ENCODE measurements at places on chromosomes 3 and 15.

GRCh38 chr3:136818769-136819391 is at the start of gene SLC35G2:
SLC35G2 (plus strand) TSS chr3:136819126; CDS start chr3:136854461, 35,335 bp downstream.
- H3K27ac ChIP-seq = no peak within 1 kb of the TSS
- peaks cover 23% of the 10 kb centered on the region for H3K4me1 ChIP-seq
- peaks cover 5% of the 10 kb centered on the region for H3K36me3 ChIP-seq

DNA sequence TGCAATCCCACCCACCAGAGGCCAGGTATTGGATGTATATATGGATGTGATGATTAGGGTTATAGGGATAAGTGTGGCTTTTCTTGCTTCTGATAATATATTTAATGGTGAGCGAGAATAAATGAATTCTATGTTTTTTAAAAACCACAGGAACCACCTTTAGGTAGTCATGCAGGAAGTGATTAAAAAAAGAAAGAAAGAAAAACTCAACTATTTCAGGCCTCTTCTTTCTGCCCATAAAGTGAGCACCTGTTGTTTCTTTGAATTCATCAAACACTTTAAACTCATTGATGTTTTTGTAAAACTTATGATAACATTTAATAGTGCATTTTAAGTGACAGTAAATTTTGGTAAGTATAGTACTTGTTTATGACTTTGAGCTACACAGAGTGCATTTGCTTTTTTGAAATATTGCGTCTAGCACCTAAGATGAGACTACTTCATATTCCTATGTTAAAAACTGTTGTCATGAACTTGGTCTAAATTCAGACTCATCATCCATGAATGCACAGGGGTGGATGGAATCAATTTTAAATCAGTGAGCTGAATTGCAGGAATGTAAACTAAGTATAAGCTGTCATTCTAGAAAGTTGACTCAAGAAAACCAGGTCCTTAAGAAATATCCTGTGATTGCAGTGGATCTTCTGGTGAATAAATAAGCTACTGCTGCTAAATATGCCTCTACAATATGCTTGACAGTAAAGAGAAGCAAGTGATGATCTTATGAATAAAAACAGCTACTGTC is 764.4 kb upstream of the NECTIN3 start:
- H3K27ac ChIP-seq = no peak overlapping the region
- H3K4me3 ChIP-seq = no peak overlapping the region
- DNase-seq = no peak
- H3K36me3 ChIP-seq = no peaks in the 10 kb centered on the region
- H3K4me1 ChIP-seq = no peaks in the 10 kb centered on the region

DNA sequence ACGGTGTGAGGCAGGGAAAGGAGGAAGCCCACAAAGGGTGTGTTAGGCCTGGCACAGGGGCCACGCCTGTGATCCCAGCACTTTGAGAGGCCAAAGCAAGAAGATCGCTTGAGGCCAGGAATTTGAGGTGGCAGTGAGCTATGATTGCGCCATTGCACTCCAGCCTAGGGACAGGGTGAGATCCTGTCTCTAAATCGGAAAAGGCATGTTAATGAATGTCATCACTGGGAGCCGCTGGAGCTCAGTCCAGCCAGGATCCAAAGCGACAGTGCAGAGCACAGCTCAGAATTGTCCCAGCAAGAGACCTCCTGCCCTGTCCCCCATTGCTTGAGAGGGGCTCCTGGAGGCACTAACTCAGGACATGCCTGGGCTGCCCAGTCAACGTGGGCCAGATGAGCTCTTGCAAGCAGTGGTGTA is 15.0 kb upstream of the FBLN2 start:
- H3K36me3 ChIP-seq = no peaks in the 10 kb centered on the region
- H3K27me3 ChIP-seq = peaks cover 13% of the 10 kb centered on the region
- H3K4me1 ChIP-seq = peaks cover 18% of the 10 kb centered on the region
- no peak for DNase-seq
- H3K4me3 ChIP-seq = no peak overlapping the region

- H3K4me3 ChIP-seq = no peak overlapping the region
- no peaks in the 10 kb centered on the region for H3K27me3 ChIP-seq
- no peak overlapping the region for H3K27ac ChIP-seq
- no peaks in the 10 kb centered on the region for H3K4me1 ChIP-seq
These were observed 20.7 kb downstream of the RAP2B start for GRCh38 chr3:153182501-153183293.

GRCh38 chr15:66895794-66896453 is 169.5 kb upstream of the SMAD3 start:
- H3K36me3 ChIP-seq = no peaks in the 10 kb centered on the region
- H3K4me3 ChIP-seq = no peak overlapping the region
- no peaks in the 10 kb centered on the region for H3K27me3 ChIP-seq
- peaks cover 60% of the 10 kb centered on the region for H3K4me1 ChIP-seq

DNA sequence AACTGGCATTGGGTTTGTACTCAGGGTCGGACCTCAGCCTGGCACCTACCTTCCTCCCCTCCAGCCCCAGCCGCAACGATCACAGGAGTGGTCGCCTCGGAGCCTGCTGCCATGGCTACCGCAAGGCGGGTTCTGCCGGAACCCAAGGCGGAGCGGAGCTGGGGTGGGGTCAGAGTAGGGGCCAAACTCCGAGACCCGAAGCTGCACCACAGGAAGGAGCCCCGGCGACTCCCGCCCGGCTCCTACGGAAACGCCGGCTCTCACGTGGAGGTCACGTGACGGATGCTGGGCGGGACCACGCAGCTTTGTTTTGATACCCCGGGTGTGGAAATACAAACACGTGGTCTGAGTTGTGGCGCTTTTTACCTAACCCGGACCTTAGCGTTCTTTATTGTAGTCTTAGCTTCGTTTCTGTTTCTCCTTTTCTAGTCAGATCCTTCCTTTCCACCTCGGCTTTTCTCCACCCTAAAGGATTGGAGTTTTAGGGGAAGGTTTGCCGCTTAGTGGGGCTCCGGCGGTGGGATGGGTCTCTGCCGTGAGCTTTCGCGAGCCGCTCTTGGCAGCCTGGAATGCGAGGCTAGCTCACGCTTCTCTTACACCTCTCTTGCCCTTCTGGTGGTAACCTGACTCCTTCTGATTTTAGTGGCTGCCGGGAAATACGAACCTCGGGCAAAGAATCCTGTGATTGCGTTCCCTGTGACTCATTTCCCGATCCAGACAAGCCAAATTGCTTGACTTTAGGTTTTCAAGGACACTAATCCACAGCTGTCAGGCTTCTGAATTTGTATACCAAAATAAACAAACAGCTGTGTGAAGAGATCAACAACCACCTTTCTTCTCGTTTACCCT is at the start of gene HSPBAP1:
Gene HSPBAP1 (minus strand): TSS at position 264 of the 849 bp plus-strand sequence. CDS start 151 bp downstream, at position 113.
- no peak within 1 kb of the TSS for H3K4me3 ChIP-seq
- H3K36me3 ChIP-seq = peaks cover 10% of the 10 kb centered on the region
- H3K4me1 ChIP-seq = peaks cover 28% of the 10 kb centered on the region
- DNase-seq = peak; percentile 89
- H3K27me3 ChIP-seq = peaks cover 3% of the 10 kb centered on the region
- peak within 1 kb of the TSS; percentile 99 for H3K27ac ChIP-seq

GRCh38 chr3:15327941-15328340 is 4.4 kb downstream of the SH3BP5 start:
- H3K36me3 ChIP-seq = peaks cover 12% of the 10 kb centered on the region
- DNase-seq = no peak
- no peak overlapping the region for H3K27ac ChIP-seq
- H3K4me3 ChIP-seq = no peak overlapping the region

- no peak overlapping the region for H3K4me3 ChIP-seq
- H3K4me1 ChIP-seq = peaks cover 20% of the 10 kb centered on the region
- no peak overlapping the region for H3K27ac ChIP-seq
- peak; percentile 87 for DNase-seq
- H3K36me3 ChIP-seq = no peaks in the 10 kb centered on the region
- peaks cover 85% of the 10 kb centered on the region for H3K27me3 ChIP-seq
These were observed 1.4 kb upstream of the GHSR start for GRCh38 chr3:172449466-172450149.

DNA sequence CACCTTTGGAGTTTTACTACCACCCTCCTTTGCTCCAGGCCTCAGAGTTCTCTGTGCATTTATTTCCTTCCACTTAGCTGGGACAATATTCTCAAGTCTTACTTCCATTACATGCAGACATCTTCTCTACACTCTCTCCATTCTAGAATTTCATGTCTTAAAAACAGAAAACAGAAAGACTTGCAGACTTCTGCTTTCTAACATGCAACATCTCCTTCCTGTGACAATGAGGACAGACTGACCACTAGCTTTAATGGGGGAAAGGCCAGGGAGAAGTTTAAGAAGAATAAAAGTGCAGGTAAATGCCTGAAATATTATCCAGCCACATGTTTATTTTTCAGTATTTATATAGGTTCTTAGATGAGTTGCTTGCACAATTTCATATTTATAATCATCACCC is 17.1 kb upstream of the CSTA start:
- no peaks in the 10 kb centered on the region for H3K36me3 ChIP-seq
- no peak for DNase-seq
- H3K27ac ChIP-seq = no peak overlapping the region
- peaks cover 12% of the 10 kb centered on the region for H3K27me3 ChIP-seq
- no peak overlapping the region for H3K4me3 ChIP-seq

DNA sequence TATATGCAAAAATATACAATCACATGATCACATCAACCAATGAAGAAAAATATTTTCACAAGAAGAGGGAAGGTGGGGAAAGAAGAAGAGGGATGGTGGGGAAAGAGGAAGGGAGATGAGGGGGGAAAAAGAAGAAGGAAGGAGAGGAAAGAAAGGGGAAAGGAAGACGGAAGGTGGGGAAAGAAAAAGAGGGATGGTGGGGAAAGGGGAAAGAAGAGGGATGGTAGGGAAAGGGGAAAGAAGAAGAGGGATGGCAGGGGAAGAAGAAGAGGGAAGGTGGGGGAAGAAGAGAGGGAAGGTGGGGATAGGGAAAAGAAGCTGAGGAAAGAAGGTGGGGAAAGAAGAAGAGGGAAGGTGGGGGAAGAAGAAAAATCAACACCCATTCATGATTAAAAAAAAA is 3.2 kb upstream of the GOLGB1 start:
- no peak for DNase-seq
- peaks cover 56% of the 10 kb centered on the region for H3K27me3 ChIP-seq
- H3K4me1 ChIP-seq = no peaks in the 10 kb centered on the region

DNA sequence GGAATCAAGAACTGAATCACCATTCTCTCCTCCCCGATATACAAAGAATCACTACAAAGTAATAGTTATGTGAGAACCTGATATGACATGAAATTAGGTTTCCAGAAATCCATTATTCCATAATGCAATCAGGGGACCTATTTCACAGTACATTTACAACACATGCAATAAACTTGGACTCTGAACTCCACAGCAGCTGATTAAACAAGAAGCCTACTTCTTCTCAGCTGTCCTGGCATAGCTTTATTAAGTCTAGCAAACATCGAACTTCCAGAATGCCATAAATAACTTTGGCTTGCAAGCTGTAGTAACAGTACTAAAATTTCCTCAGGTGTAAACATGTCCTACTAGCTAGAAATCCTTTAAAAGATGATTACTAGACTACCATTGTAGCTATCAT is 17.8 kb downstream of the PDCD10 start:
- peaks cover 96% of the 10 kb centered on the region for H3K36me3 ChIP-seq
- no peaks in the 10 kb centered on the region for H3K27me3 ChIP-seq
- no peak for DNase-seq
- H3K4me1 ChIP-seq = no peaks in the 10 kb centered on the region
- H3K4me3 ChIP-seq = no peak overlapping the region
- no peak overlapping the region for H3K27ac ChIP-seq

DNA sequence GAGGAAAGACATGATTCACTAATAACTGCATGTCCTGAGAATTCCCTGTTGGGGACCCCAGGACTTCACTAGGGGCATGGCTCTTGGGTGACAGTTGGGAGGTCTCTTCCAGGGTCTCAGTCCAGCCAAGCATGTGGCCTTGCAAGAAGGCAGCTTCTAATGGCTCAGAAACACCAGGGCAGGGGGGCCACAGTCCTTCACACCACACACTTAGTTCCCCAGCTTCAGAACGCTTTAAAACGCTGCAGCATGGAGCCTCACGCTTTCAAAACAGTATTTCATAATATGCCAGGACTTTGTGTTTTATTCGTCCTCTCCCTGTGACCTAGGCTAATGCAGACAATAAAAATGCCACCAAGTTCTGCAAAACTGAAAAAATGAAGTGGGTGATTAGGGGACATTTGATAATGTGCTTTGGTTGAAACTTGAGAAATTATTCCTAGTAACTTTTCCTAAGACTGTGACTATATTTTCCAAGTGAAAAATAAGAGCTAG is 48.4 kb upstream of the LIMD1 start:
- peaks cover 25% of the 10 kb centered on the region for H3K36me3 ChIP-seq
- H3K4me1 ChIP-seq = peaks cover 46% of the 10 kb centered on the region
- peak overlapping the region; percentile 31 for H3K27ac ChIP-seq
- H3K4me3 ChIP-seq = no peak overlapping the region
- H3K27me3 ChIP-seq = peaks cover 5% of the 10 kb centered on the region

GRCh38 chr15:95096651-95097050 is 865.3 kb downstream of the MCTP2 start:
- DNase-seq = no peak
- peaks cover 7% of the 10 kb centered on the region for H3K36me3 ChIP-seq
- no peaks in the 10 kb centered on the region for H3K4me1 ChIP-seq
- H3K27me3 ChIP-seq = peaks cover 1% of the 10 kb centered on the region
- no peak overlapping the region for H3K27ac ChIP-seq

DNA sequence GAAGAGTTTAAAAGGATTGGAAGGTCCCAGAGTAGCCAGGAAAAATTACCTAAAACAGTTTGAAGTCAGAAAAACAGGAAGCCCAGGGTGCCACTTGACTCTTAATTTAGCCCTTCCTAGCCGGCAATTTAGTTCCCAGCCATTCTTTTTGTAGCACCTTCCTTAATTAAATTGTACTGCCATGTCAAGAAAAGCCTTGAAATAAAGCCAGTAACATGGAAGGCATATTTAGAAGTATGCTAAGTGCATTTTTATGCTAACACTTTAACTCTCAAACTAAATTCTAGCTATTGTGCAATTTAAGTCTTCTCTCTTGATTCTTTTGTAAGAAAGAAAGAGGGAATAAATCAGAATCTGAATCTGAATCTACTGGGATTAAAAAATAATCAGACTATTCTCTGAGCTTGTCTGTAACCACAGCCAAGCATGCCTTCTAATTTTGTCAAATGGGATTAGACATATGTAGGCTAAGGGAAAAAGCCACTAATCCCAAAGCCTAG is 43.2 kb downstream of the MAP3K13 start:
- no peak overlapping the region for H3K4me3 ChIP-seq
- peaks cover 4% of the 10 kb centered on the region for H3K27me3 ChIP-seq
- H3K27ac ChIP-seq = no peak overlapping the region
- no peak for DNase-seq

GRCh38 chr15:48596841-48597240 is 48.7 kb downstream of the FBN1 start:
- H3K27me3 ChIP-seq = no peaks in the 10 kb centered on the region
- no peaks in the 10 kb centered on the region for H3K4me1 ChIP-seq
- H3K4me3 ChIP-seq = no peak overlapping the region
- H3K36me3 ChIP-seq = peaks cover 6% of the 10 kb centered on the region
- no peak overlapping the region for H3K27ac ChIP-seq
- no peak for DNase-seq

- DNase-seq = no peak
- peak overlapping the region; percentile 52 for H3K27ac ChIP-seq
- H3K4me1 ChIP-seq = peaks cover 16% of the 10 kb centered on the region
- no peak overlapping the region for H3K4me3 ChIP-seq
- H3K36me3 ChIP-seq = no peaks in the 10 kb centered on the region
These were observed 24.2 kb upstream of the BUB1B start for GRCh38 chr15:40136470-40137302.

GRCh38 chr3:30890907-30891306 is 3.6 kb downstream of the GADL1 start:
- no peak for DNase-seq
- no peak overlapping the region for H3K4me3 ChIP-seq
- H3K4me1 ChIP-seq = peaks cover 7% of the 10 kb centered on the region
- H3K27me3 ChIP-seq = peaks cover 47% of the 10 kb centered on the region
- H3K27ac ChIP-seq = no peak overlapping the region
- no peaks in the 10 kb centered on the region for H3K36me3 ChIP-seq
